ENCODE measurements at places on chromosomes 6 and 20.

- DNase-seq = no peak
Observed at GRCh38 chr20:1855109-1855508, 40.1 kb upstream of the SIRPA start.

GRCh38 chr20:22460803-22461202 is 123.6 kb downstream of the FOXA2 start:
- DNase-seq = no peak

- no peak for DNase-seq
Observed at GRCh38 chr20:57705127-57705899, 4.5 kb downstream of the PMEPA1 start.

- no peak for DNase-seq
Observed at GRCh38 chr6:161271343-161272030, 2.4 kb downstream of the AGPAT4 start.

- no peak for DNase-seq
Observed at GRCh38 chr6:17101422-17102257, at the start of gene STMND1. Gene STMND1 (plus strand): TSS chr6:17102050. CDS start chr6:17102258, 208 bp downstream.

DNA sequence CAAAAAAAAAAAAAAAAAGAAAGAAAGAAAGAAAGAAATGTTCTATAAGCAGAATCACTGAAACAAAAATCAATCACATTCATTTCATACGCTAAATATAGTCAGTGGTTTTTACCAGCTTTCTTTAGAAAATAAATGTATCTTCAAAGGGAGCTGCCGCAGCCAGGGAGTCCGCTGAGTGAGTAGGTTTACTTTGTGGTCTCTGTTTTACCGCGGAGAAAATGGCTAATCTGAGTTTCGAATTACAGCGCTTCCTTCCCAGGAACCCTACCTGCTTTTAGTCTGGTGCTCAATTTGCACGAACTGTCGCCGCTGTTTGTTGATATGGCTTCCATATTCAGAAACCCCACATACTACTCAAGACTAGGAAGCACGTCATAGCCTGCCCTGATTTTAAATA is 102.4 kb downstream of the TFAP2A start:
- no peak for DNase-seq

DNA sequence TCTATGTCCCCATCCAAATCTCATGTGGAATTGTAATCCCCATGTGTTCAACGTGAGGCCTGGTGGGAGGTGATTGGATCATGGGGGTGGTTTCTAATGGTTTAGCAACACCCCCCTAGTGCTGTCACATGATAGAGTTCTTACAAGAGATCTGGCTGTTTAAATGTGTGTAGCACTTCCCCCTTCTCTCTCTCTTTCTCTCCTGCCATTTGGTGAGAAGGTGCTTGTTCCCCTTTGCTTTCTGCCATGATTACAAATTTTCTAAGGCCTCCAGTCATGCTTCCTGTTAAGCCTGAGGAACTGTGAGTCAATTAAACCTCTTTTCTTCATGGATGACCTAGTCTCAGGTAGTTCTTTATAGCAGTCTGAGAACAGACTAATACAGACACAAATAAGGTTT is 165.4 kb downstream of the OGFRL1 start:
- DNase-seq = no peak
